ENCODE measurements at places on chromosomes 2 and 18.

- no peak for DNase-seq
Observed at GRCh38 chr2:135685361-135685760, 56.3 kb upstream of the UBXN4 start.

GRCh38 chr2:40937284-40937683 is 485.4 kb upstream of the SLC8A1 start:
- no peak for DNase-seq

DNA sequence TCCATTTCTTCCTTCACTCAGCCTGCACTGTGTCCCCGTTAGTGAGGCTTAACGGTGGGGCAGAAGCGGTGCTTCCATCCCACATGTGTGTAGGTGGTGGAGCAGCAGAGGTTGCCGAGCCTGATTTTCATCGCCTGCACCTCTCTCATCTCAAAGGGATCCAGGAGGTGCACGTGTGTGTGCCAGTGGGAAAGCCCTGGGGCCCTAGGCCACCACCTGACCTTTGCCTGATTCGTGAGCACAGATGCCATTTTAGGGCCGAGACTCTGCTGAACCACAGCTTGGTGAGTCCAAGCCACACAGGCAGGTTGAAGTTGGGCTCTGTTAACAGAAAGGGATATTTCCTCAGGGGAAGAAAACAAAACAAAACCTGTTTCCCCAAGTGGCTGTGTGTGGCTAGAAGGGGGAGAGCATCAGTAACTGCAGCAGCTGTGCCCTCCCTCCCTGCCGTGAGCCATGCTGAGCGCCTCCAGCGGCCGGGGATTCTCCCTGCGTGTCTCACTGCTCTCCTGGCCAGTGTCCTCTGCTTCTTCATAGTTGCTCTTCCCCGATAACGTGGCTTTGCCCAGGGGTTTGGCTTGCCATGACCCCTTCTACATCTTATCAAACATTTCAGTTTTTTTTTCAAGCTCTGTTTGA is 81.5 kb downstream of the MAPRE2 start:
- peak; percentile 49 for DNase-seq

GRCh38 chr18:79493801-79494211 is 98.1 kb downstream of the NFATC1 start:
- no peak for DNase-seq

DNA sequence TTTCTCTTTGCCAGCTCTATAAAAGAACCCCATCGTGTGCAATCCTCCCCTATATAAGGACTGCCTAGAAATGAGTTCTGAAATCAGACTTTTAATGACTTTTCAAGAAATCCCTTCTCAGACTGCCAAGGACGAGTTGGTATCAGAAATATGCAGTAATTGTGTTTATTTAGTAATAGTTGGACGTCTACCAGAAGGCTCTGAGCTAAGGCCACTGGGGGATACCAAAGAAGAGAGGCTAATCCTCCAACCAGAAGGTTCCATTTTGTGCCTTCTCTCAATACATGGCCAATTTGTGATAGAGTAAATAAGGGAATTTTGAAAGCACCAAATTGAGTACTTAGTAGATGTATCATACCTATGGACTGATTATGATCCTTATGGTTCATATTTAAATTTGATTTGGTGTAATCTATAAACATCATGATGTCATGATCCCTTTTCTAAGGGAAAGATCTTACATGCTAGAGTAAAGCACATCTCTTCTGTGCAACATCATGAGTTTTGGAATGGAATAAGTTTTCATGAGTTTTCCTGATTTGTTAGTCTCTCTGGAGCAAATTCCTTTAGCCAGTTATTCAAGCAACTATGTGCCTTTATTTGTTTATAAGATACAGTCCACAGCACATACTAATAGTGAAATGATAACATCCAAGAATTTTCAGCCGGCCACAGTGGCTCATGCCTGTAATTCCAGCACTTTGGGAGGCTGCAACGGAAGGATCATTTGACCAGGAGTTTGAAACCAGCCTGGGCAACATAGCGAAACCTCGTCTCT is 82.2 kb upstream of the LTBP1 start:
- no peak for DNase-seq

DNA sequence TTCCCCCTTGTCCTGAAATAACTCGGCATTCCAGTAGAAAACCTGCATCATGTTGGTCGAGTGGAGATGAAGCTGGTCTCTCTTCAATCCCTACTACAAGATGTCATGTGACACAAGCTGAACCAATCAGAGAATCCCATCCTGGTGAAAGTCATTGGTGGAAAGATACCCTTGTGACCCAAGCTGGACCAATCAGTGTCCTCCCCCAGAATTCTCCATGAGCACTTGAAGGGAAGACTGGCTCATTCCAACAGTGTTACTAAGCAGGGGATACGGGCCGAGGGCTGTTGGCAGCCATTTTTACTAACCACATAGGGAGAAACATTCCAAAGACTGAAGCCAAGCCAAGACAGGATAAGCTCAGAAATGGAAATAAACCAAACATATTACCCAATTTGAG is 298.3 kb downstream of the ICOS start:
- DNase-seq, result no peak

DNA sequence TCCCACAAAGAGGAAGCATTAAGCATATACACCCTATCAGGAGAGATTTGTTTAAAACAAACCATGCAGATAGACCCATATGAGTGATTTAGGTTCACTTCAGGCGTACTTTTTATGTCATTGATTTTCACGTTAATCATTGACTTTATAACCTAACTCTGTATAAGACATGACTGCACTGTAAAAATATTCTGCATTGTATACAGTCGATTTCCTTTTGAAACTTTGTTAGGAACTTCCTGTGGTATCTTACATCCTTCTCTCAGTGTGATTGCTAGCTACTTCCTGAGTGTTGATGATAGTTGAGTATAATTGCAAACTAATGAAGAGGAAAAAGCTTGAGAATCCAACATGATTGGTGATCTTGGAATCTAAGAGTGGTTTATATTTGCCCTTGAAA is 69.4 kb downstream of the XIRP2 start:
- no peak for DNase-seq

DNA sequence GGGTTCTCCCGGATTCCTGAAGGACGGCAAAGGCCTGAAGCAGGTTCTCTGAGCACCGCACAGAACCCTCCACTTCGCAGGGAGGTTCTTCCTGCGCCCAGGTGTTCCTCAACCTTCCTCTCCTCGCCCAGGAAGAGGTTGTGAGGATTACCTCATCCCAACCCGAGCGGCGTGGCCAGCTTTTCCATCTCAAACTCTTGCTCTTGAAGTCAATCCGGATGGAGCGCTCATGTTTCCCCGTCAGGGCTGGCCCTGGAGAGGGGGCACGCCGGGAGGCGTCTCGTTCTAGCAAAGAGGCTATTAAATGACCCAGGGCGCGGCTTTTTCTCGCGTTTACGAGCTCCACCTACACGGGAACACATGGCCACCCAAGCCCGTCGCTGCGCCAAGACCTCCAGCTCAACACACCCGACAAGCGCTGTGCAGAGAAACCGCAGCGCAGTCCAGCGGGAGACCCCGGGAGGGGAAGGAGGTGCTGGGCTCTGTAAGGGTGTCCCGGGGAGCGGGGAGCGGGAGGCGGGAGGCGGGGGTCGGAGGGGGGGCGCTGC is 540 bp upstream of the RAB10 start:
- no peak for DNase-seq

Measured in WERI-Rb-1 (cell line).